ENCODE measurements at places on chromosomes 1 and 21. TPM values are rescaled to one million over a fixed set of nuclear protein-coding genes. Genes with fewer than 3 reads are reported as not detected.

- no peak for DNase-seq
These were observed 124.4 kb downstream of the TOMM20 start for GRCh38 chr1:235004276-235004675.

CTNNBIP1 gene
- 44.6 TPM for total RNA-seq

DNA sequence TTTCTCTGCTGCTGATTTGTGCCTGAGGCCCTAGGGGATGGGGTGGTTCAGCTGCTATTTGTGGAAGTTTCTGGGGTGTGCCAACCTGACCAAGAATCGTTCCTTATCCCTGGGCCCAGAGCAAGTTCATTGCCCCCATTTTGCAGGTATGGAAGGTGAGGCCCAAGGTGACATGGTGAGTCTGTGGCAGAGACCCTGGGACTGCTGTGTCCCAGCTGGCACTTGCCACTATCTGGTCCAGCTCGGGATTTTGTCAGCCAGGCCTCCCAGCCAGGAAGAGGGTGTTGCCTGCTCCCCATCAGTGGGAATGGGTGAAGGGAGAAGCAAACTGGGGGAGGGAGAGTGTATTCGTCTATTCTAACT, 18.9 kb upstream of the LRP8 start:
- no peak for DNase-seq

GRCh38 chr1:116537898-116538297, 32.9 kb downstream of the CD58 start:
- DNase-seq = no peak

DNA sequence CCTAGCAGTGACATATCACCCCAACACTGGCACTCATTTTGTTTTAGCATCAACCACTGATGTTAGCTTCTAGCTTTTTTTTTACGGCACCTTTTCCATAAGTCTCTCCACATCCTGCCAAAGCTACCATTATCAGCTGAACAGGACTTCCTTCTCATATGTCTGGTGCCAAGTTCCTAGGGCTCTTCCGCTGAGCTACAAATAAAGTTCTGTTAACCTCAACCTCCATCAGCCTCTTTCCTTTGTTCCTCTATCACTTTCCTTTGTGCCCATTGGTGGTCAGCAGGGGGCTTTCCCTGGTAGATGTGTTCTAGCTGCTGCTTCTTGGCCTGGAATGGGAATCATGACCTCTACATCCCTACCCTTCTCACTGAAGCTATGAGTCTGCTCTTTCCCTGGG, 163.8 kb downstream of the FAF1 start:
- no peak for DNase-seq

- DNase-seq = no peak
These were observed 4.4 kb downstream of the PLOD1 start for GRCh38 chr1:11938722-11939526.
